ENCODE measurements at places on chromosomes 4 and X. TPM values are rescaled to one million over a fixed set of nuclear protein-coding genes. Genes with fewer than 3 reads are reported as not detected.

Gene HPSE
- 5.6 TPM for total RNA-seq

Gene MAGEA11
- total RNA-seq = not detected

Gene IL1RAPL2
- total RNA-seq = not detected

Gene EPGN
- total RNA-seq = 2.8 TPM

Gene PIN4
- 8.8 TPM for total RNA-seq

Gene DCAF8L2
- total RNA-seq = not detected

Gene CXXC4
- 0.61 TPM for total RNA-seq

Gene LONRF3
- total RNA-seq = 24.4 TPM

Gene PJA1
- total RNA-seq = 23.6 TPM

DNA sequence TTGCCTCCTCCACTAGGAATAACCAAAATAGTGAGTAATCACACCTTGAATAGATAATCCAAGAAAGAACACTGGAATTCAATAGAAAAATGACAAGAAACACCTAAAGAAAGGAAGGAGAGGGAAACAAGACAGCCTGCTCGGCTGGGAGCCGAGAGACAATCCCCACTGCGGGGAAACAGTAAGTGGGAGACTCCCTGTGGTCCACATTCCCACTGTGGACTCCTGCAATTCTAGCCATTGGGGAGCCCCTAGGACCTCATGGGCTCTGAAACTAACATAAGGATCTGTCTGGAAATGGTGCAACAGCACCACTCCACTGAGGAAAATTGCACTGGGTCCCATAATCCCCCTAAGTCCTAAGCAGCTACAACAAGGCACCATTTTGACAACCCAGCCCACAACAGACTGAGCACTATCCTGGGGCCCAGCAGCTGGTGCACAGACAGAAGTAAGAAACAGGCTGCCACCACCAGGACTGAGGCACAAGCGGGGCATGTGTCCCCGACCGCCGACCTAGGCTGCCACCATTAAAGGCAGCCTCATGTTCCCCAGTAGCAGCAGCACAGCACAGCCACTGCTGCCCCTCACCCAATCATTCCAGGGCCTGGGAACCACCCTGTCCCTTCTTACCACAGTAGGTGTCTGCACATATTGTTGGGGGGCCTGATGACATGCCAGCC is 14.2 kb downstream of the LRBA start:
- no peak for DNase-seq

DNA sequence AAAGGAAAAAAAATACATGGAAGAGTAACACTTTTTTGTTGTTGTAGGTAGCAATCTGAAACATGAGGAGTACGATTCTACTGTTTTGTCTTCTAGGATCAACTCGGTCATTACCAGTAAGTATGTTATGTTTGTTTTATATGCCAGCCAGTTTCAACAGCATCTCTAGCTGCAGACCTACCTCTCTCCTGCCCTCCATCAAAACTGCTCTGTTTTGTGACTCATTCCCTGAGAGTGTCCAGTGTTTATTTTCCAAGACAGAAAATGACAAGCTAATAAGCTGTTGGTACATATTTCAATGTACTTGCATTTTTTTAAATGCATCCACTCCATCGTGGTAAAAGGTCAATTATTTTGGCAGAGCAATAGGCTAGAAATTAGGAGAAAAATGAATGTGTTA is 347 bp downstream of the AMTN start:
- DNase-seq = no peak

DNA sequence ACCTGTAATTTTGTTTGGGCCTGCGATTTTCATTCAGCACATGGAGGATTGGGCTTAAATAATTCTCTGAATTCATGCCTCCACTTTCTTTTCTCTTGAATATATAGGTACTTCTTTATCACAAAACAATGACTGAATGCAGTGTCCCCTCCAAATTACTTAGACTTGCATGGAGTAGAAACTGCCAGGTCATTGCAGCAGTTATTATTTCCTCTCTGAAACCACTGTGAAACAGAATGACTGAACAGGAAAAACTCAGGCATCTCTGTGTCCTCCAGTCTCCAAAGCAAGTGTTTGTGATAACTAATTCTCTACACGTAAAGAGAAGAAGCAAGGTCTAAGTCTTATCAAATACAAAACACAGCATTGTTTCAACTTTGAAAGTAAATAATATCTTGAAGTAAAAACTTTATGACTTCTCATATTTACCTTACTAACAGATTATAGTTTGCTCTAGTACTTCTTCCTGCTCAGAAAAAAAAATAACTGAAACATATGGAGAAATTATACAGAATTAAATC is 144.5 kb upstream of the DIAPH2 start:
- DNase-seq = no peak

DNA sequence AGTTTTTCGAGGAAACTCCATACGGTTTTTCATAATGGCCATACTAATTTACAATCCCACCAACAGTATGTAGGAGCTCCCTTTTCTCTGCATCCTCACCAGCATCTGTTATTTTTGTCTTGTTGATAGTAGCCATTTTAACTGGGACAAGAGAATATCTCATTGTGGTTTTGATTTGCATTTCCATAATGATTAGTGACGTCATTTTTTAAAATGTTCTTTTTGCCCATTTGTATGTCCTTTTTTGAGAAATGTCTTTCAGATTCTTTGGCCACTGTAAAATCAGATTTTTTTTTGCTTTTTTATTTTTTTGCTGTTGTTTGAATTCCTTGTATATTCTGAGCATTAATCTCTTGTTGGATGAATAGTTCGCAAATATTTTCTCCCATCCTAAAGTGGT is 243.9 kb downstream of the TRIML1 start:
- no peak for DNase-seq

GRCh38 chr4:152189451-152190179 is 346.3 kb downstream of the FBXW7 start:
- DNase-seq = no peak

- DNase-seq = no peak
These were observed 169.9 kb upstream of the HS3ST1 start for GRCh38 chr4:11598591-11598990.

- no peak for DNase-seq
These were observed 261.6 kb downstream of the SPATA18 start for GRCh38 chr4:52312722-52313121.

DNA sequence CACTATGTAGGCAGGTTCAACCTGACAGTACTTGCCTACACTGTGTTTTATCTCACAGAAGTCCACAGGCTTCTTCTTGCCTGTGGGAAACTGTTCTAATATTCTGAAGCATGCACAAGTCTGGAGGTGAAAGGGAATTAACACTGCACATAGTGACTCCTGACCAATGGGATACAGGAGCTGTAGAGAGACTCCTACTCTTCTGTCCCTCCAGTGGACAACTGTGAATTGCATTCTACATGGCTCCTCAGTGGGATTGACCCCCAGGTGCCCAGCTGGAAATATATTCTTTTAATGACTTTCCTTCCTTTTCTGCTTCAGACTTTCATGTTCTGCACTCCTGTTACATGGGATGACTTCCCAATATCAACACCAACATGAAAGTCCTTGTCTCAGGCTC is 8.2 kb upstream of the YIPF6 start:
- no peak for DNase-seq

GRCh38 chrX:129642641-129643040 is 12.1 kb downstream of the APLN start:
- DNase-seq = no peak

DNA sequence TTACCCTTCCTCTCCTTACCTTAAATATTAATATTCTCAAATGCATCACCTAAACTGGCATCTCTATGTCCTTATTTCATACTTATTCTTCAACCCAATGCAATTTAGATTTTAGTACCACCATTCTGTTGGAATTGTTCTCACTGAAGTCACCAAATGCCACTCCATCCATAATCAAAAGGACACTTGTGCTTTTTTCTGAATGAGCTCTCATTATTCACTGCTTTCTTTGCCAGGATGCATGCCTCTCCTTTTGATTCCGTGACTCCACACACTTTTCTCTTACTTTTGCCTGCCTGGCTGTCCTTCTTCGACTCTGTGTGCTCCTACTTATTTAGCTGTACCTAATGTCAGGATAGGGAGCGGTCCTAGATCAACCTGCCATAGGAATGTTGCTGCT is 633.1 kb upstream of the BOD1L1 start:
- no peak for DNase-seq

- no peak for DNase-seq
These were observed 493.7 kb downstream of the KCNIP4 start for GRCh38 chr4:21454831-21455230.

GRCh38 chrX:114709406-114709805 is 125.5 kb downstream of the HTR2C start:
- no peak for DNase-seq

- DNase-seq = no peak
These were observed 162.3 kb upstream of the SMIM31 start for GRCh38 chr4:164591666-164592065.

- DNase-seq = no peak
These were observed 1250.4 kb upstream of the IGFBP7 start for GRCh38 chr4:58360354-58361133.

DNA sequence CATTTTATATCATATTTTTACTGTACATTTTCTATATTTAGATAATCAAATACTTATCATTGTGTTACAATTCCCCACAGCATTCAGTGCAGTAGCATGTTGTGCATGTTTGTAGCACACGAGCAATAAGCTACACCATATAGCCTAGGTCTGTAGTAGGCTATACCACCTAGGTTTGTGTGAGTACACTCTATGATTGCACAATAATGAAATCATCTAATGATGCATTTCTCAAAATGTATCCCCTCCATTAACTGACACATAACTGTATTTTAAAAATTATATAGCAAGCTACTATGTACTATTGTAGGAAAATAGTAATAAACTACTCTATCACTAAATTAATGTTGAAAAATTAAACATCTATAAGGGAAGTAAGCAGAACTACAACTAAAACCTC is 518.4 kb upstream of the PABPC4L start:
- no peak for DNase-seq
